ENCODE measurements at places on chromosomes 6 and 20.

- no peak for DNase-seq
These were observed 39.7 kb upstream of the PHIP start for GRCh38 chr6:79117752-79118151.

GRCh38 chr6:95768539-95768938 is 191.2 kb downstream of the MANEA start:
- DNase-seq = no peak

- DNase-seq = no peak
These were observed 187.5 kb upstream of the ECI2 start for GRCh38 chr6:4322846-4323309.

DNA sequence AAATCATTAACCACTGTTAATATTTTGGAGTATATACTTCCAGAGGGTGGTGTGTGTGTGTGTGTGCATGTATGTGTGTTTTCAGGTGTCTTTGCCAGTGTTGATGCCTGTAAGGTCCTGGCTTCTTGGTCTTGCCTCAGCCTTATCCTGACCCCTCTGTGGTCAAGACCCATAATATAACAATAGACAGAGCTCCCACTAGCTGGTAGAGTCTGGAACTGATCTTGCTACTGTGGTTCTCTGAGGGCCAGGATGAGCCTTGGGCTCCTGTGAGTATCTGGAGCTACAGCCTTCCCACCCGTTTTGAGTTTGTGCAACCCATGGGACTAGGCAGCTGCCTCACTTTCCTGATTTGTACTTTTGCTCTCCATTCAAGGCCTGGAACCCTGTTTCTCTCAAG is 191.0 kb downstream of the IBTK start:
- DNase-seq = no peak

DNA sequence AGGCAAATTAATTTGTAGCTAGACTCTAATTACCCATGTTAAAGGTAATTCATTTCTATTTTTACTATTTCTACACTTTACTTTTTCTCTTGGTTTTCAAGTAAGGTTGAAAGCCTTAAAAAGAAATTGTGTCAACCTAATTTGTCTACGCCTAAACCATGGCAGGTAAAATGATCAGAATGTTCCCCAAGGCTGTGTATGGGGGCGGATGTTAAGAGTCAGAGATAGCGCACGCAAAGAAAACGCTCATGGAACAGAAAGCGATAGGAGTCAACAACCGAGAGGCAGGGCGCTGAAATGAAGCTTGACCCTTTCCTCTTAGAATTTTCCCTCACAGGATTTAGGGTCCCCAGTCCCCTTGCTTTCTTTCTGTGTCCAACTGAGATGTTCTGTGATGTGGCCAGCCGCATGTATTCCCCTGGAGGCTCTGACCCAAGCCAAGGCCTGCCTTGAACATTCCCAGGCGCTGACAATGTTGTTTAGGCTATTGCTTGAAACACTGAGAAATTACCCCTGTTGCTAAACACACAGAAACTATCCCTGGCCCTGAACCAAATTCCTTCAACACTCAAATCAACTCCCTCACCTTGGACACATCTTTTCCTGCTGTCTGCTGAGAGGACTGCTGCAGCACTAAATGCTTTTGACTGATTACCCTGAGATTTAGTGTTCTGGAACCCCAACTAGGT is 10.9 kb downstream of the PSMB1 start:
- DNase-seq = no peak

DNA sequence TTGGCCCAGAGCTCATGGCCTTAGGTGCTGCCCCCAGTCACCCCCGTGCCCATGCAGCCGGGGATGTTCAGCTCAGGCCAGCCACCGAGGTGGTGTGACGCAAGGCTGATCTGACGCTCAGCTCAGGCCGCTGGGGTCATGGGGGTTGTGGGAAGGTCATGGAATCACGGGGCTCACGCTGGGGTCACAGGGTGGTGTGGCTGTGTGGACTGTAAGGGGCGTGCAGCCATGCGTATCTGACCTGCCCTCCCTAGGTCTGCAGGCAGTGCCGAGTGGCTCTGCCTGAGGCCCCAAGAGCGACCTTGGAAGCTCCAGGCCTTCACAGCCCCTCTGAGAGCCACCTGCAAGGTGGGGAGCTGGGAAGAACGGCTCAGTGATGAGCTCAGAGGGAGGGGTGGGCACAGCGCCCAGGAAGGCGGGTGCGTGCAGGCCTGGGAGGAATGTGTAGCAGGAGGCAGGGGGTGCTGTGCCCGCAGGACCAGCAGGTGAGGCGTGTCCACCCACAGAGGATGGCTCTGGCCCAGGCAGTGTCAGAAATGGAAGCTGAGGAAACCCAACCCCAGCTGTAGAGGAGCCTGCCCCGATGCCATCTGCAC is 27.8 kb downstream of the CHRNA4 start:
- no peak for DNase-seq

- DNase-seq = no peak
These were observed 58.9 kb upstream of the SAMD5 start for GRCh38 chr6:147449405-147450161.

- no peak for DNase-seq
These were observed 72.7 kb downstream of the PSMG4 start for GRCh38 chr6:3331494-3331893.

DNA sequence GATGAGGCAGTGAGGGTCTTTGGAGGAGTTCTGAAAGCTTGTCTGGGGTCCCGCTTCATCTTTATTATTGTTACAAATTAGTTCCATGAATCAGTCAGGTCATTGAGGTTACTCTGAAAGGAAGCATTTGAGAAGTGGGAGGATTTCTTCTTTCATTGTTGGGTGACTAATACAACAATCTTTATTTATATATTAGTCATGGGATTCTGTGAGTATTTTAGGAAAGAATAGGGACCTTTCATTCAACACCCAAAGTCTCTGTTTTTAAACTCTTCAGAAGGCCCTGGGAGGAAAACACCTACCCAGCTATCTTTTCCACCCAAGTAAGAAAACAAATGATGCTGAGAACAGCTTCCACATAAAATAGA is 98.3 kb downstream of the SOD2 start:
- DNase-seq = no peak

DNA sequence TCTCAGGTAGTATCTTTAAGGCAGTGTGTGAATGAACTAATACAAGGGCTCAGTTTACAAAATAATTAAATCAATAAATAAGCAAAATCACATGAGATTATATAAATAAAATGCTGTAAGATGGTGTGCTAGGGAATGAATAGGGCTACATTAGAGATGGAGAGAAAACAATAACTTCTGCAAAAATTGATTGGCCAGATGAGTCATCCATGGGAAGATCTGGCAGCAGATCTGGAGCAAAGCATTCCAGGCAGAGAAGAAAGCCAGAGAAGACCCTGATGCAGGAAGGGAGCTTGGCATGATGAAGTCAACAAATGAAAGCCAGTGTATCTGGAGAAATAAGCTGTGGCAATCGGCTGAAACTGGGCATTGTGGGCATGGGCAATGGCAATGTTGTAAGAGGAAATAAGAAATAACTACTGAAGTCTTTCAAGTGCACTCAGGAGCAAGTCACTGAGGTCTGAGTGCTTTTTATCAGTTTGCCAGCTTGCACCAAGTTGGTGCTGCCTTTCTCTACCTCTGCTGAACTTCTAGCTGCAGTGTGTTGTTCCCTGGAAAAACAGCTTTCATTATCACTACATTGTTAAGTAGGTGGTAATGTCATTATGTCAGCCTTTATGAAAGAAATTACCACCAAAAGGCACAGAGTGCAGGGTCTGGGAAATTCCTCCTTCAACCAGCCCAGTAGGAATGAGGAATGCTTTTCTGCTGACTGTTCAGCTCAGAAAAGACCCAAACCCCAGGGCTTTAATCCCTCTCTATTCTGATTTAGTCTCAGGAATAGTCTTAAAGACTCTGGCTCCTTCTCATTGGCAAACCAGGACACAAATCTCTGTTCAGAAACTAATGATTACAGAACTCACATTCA is 231.6 kb downstream of the HTR1B start:
- DNase-seq = no peak

All from CD4-positive, alpha-beta T cell treated with Interleukin-10 for 1 hour (primary cell).